ENCODE measurements at places on chromosomes 7 and 10.

DNA sequence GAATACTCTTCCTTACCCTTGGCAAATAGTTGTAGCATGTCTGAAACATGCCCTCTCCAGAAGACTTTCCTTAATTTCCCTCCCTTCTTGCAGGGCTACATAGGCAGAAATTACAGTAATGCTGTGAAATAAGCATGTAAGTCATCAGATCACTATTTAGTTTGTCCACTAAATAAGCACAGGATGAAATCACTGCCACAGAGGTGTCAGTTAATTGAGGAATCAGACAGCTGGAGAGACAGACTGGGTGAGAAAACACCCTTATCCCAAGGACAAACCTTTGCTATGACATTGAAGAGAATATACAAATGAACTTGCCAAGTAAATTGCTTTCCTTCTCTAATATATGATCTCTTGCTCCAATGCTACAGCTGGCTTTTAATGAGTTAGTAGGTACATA, 129.3 kb downstream of the CHRM2 start:
- DNase-seq = no peak

- DNase-seq = no peak
Observed at GRCh38 chr10:102335184-102335583, 60.3 kb upstream of the NFKB2 start.

DNA sequence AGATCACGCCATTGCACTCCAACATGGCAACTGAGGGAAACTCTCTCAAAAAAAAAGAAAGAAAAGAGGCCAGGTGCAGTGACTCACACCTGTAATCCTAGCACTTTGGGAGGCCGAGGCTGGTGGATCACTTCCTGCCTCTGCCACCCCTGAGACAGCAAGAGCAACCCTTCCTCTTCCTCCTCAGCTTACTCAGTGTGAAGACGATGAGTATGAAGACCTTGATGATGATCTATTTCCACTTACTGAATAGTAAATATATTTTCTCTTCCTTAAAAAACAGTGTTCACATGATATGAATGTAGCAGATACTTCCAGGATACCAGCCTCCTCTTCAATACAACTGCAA, 2.1 kb upstream of the ZKSCAN1 start:
- no peak for DNase-seq

DNA sequence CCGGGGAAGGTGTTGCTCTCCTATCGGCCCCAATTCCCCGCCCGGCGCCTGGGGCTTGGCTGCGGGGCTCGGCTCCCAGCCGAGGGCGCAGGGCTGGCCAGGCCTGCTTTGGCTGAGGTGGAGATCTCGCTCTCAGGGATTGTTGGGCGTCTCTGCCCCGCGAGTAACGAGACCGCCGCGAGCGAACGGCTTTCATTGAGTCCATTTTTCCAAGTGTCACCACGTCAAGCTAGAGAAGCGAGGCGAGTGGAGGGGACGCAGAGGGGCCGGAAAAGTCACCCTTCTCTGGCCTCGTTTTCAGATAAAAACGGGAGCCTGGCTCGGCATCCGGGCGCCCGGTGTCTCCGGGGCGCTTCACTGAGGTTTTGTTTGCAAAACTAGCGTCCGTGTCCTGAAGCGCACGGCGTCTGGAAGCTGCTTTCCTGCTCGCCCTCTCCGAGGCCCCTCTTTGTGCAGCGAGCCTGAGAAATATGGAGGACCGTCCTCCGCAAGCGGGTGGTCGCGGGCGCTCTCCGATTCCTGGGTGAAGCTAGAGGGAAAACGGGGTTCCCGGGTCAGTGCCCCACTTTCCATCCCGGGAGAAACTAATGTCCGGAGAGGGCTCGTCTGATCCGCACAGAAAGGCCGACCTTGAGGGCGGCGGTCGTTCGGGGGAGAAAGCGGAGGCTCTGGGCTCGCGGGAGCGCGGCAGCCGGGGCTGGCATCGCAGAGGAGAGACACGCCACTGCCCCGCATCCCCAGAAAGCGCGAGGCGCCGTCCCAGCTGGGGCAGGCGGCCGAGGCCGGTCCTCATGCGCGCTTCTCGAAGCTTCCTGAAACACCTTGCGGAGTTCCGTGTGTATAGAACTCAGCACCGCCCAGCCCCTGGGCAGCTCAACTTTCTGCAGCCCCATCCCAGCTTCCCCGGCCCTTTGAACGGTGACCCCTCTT, 3.5 kb upstream of the EN2 start:
- DNase-seq = no peak

- DNase-seq = no peak
Observed at GRCh38 chr7:97022491-97023306, 1.9 kb downstream of the DLX5 start.

- DNase-seq = no peak
Observed at GRCh38 chr10:33145451-33146188, 187.6 kb upstream of the ITGB1 start.

DNA sequence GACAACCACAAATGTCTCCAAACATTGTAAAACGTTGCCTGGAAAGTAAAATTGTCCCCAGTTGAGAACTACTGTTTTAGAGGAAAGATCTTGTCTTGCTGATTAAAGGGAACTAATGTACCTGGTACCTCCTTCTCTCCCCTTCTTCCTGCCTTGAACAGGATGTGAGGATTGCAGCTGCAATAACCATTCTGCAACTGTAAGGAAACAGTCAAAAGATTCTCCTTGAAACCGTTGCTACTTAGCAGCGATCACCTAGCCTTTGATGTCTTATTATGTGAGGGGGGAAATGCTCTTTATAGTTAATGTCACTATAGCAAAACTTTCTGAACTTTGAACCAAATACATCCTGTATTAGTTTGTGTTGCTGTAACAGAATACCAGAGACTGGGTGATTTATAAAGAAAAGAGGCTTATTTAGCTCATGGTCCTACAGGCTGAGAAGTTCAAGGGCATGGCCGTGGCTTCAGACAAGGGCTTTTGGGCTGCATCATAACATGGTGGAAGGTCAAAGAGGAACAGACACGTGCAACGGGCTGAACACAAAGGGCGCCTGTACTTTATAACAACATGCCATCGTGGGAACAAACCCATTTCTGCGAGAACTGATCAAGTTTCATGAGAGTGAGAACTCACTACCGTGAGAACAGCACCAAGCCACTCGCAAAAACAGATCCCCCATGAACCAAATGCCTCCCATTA, 54.2 kb upstream of the PARD3 start:
- no peak for DNase-seq

- DNase-seq = no peak
Observed at GRCh38 chr7:107115762-107116540, 52.9 kb upstream of the HBP1 start.

GRCh38 chr7:148809856-148810255, 74.2 kb downstream of the EZH2 start:
- DNase-seq = no peak

GRCh38 chr7:23394488-23395171, 75.7 kb downstream of the IGF2BP3 start:
- peak; percentile 71 for DNase-seq

- DNase-seq = no peak
Observed at GRCh38 chr7:121436688-121437087, 40.6 kb upstream of the FAM3C start.

GRCh38 chr7:151736403-151736909, 140.5 kb downstream of the PRKAG2 start:
- peak; percentile 20 for DNase-seq

- DNase-seq = no peak
Observed at GRCh38 chr7:85573346-85573745, 386.5 kb upstream of the SEMA3D start.

GRCh38 chr7:91852263-91852741, 28.2 kb downstream of the MTERF1 start:
- DNase-seq = no peak

GRCh38 chr7:2490181-2490651, 14.0 kb upstream of the GRIFIN start:
- DNase-seq = no peak
